ENCODE measurements at places on chromosomes 5 and 9. TPM values are rescaled to one million over a fixed set of nuclear protein-coding genes. Genes with fewer than 3 reads are reported as not detected.

Gene MEIKIN
- polyA plus RNA-seq: not detected

Gene ANKRD31
- 0.08 TPM for polyA plus RNA-seq

Gene C5orf58
- not detected for polyA plus RNA-seq

Gene SLC6A7
- polyA plus RNA-seq: not detected

Gene TTC23L
- polyA plus RNA-seq: not detected

Gene FCN2
- not detected for polyA plus RNA-seq

Gene FAXDC2
- 4.9 TPM for polyA plus RNA-seq

Gene OR13C8
- not detected for polyA plus RNA-seq

Gene FYB1
- 2.0 TPM for polyA plus RNA-seq

Gene TMEM252
- polyA plus RNA-seq: not detected

Gene GABRA1
- polyA plus RNA-seq: 0.05 TPM

Gene ST8SIA4
- 1.1 TPM for polyA plus RNA-seq

Gene LECT2
- not detected for polyA plus RNA-seq

Gene CTXN3
- polyA plus RNA-seq: not detected

Gene LCN10
- polyA plus RNA-seq: 7.7 TPM

Gene PCDHA10
- polyA plus RNA-seq: not detected

Gene ACOT12
- polyA plus RNA-seq: not detected

Gene REEP2
- polyA plus RNA-seq: 5.8 TPM

Gene ALG2
- 12.5 TPM for polyA plus RNA-seq

Gene IRX2
- polyA plus RNA-seq: 8.2 TPM

Gene ADAMTS12
- polyA plus RNA-seq: 0.62 TPM

Gene PDE4D
- 3.1 TPM for polyA plus RNA-seq

Gene SLC35D2
- 23.3 TPM for polyA plus RNA-seq

Gene ZNF354C
- polyA plus RNA-seq: 1.1 TPM

Gene FLT4
- polyA plus RNA-seq: 1.1 TPM

Gene MOB3B
- 4.0 TPM for polyA plus RNA-seq

Gene IGIP
- 4.6 TPM for polyA plus RNA-seq

Gene C9
- polyA plus RNA-seq: not detected

Gene DMRT3
- polyA plus RNA-seq: not detected

Gene FAM163B
- not detected for polyA plus RNA-seq

Gene HSPB3
- polyA plus RNA-seq: not detected

Gene WWC1
- polyA plus RNA-seq: 11.3 TPM

Gene SGCD
- 1.8 TPM for polyA plus RNA-seq

Gene INSL4
- not detected for polyA plus RNA-seq

Gene OR1J2
- polyA plus RNA-seq: not detected

Gene MARCHF11
- not detected for polyA plus RNA-seq

Gene GRIN1
- 0.31 TPM for polyA plus RNA-seq

Gene PCA3
- not detected for polyA plus RNA-seq

Gene GLDC
- polyA plus RNA-seq: 3.7 TPM

Gene SPINK6
- polyA plus RNA-seq: not detected

Gene VLDLR
- 2.8 TPM for polyA plus RNA-seq

Gene PCDHGB2
- polyA plus RNA-seq: 0.10 TPM

Gene PCDHA9
- 0.03 TPM for polyA plus RNA-seq

Gene TMC1
- polyA plus RNA-seq: not detected

Gene GFI1B
- polyA plus RNA-seq: not detected

Gene NR5A1
- not detected for polyA plus RNA-seq

Gene BRINP1
- 0.05 TPM for polyA plus RNA-seq

Gene ADAMTSL1
- 1.9 TPM for polyA plus RNA-seq

Gene GPR150
- polyA plus RNA-seq: 1.0 TPM

Gene MINAR2
- polyA plus RNA-seq: not detected

Gene NPR3
- polyA plus RNA-seq: 0.61 TPM

Gene FXN
- polyA plus RNA-seq: 15.3 TPM

Gene CAMK4
- 0.48 TPM for polyA plus RNA-seq

Gene ZDHHC11B
- 0.93 TPM for polyA plus RNA-seq
